Stimulated activated naive B cell treated with anti-CD40 and anti-IgM and Interleukin-4, amounts not matched to agents 10 μg/mL and 1 μg/mL and 100 μg/mL, for 72 hours (primary cell): ENCODE measurements at places on chromosomes 16 and 17.
A peak's percentile ranks its signal among the peaks of the same experiment; 100 is the strongest.

GRCh38 chr17:57678393-57678792 is 66.7 kb downstream of the CCDC182 start:
- no peak overlapping the region for H3K4me3 ChIP-seq
- no peaks in the 10 kb centered on the region for H3K4me1 ChIP-seq
- no peak for DNase-seq
- no peaks in the 10 kb centered on the region for H3K27me3 ChIP-seq

DNA sequence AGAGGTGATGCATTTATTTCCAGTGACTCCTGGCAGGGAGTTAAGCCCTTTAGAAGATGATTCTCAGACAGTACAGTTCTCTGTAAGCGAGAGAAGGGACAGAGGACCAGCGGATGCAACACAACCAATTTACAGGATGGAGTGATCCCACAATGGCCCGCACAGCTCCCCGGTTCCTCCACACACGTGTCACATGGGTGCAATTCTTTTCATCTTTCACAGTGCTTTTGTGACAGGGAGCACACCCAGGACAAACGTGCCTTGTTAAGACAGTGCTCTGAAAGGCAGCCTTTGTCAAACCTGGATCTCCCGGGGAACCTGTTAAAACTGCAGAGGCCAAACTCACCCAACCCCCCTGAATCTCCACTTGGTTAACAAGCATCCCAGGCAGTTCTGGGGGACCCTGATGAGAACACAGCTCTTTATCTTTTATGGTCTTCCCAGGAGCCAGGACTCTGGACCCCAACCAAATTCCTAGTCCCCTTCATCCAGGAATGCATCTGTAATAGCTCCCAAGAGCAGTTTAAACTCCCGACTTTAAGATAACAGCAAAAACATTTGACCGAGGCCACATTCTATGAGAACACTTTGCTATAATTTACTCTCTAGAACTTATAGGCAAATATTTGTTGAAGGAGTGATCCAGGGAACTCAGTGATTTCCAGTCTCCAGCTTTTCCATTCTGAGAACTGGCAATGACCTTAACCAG is 134.9 kb upstream of the CDH5 start:
- H3K4me3 ChIP-seq = no peak overlapping the region
- no peak for DNase-seq
- H3K27me3 ChIP-seq = peaks cover 18% of the 10 kb centered on the region
- no peaks in the 10 kb centered on the region for H3K4me1 ChIP-seq

GRCh38 chr16:66014221-66014620 is 352.3 kb upstream of the CDH5 start:
- no peaks in the 10 kb centered on the region for H3K4me1 ChIP-seq
- H3K27me3 ChIP-seq = no peaks in the 10 kb centered on the region

GRCh38 chr16:11662582-11662981 is 5.7 kb upstream of the SNN start:
- H3K4me1 ChIP-seq = peaks cover 30% of the 10 kb centered on the region
- H3K27ac ChIP-seq = no peak overlapping the region
- no peak for DNase-seq
- no peaks in the 10 kb centered on the region for H3K27me3 ChIP-seq
- no peak overlapping the region for H3K4me3 ChIP-seq
- H3K36me3 ChIP-seq = no peaks in the 10 kb centered on the region

DNA sequence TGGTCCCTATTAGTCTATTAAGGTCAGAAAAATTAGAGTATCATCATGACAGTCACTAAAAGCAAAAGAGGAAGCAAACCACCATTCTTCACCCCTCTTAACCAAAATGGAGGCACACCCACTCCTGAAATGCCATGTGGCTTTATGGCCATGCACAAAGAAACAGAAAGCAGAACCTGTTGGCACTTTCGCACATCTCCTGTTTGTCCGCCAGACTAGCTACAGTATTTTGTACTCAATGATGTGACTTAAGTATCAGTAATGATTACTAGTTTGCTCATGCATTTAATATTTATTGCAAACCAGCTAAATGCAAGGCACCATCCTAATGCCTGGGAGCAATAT is 70.2 kb upstream of the GNAO1 start:
- H3K4me3 ChIP-seq = no peak overlapping the region
- H3K36me3 ChIP-seq = no peaks in the 10 kb centered on the region
- DNase-seq = peak; percentile 29
- peaks cover 25% of the 10 kb centered on the region for H3K27me3 ChIP-seq

DNA sequence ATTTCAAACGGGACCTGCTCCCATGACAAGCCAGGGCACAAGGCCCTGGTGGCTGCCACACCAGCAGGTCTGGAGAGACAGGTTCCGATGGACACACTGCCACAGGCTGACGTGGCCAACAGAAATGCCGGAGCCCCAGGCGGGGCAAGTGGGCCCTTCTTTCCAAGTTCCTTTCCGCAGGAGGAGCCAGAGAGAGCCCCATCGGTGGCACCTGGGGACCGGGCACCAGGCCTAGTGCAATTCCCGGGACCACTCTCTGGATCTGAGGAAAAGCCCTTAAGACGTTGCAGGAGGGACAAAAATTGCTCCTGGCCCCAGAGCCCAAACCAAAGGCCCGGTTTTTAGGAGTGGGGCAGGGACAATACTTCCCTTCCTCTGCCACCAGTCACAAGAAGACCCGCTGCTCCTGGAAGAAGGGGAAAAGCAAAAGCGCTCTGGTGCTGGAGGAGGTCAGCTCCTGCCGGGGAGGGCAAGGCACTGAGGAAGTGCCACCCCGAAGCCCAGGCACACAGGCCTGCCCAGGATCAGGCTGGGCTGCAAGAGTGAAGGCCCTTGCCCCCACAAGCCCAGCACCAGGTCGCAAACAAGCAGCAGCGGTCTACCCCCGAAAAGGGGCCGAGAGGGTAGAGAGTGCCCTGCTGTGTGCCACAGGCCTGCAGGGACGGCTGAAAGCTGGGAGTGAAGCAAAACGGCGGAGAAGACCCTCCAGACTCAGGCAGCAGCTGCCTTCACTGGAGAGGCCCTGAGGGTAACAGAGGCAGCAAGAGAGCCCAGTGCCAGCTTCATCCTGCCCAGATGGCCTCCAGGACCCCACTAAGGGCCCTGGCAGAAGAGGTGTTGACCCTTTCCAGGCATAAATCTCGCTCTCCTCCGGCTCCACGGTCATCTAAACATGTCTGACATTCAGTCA is 29.1 kb downstream of the MAP1LC3B start:
- H3K36me3 ChIP-seq = peaks cover 5% of the 10 kb centered on the region
- H3K27me3 ChIP-seq = no peaks in the 10 kb centered on the region
- H3K4me3 ChIP-seq = no peak overlapping the region
- H3K4me1 ChIP-seq = no peaks in the 10 kb centered on the region
- no peak for DNase-seq
